ENCODE measurements at places on chromosomes 1 and 21. TPM values are rescaled to one million over a fixed set of nuclear protein-coding genes. Genes with fewer than 3 reads are reported as not detected.

The CD48 gene
- total RNA-seq: not detected

The CCDC30 gene
- total RNA-seq: 0.59 TPM

The SLC44A3 gene
- 2.1 TPM for total RNA-seq

The RUNX3 gene
- total RNA-seq: 6.4 TPM

The USP48 gene
- 20.3 TPM for total RNA-seq

The ZNF669 gene
- 2.5 TPM for total RNA-seq

The GSTM1 gene
- total RNA-seq: not detected

The PPIAL4G gene
- total RNA-seq: not detected

The CFAP45 gene
- 0.61 TPM for total RNA-seq

The TNFRSF8 gene
- total RNA-seq: 0.10 TPM

The UMODL1 gene
- total RNA-seq: not detected

The LCE6A gene
- not detected for total RNA-seq

The C21orf91 gene
- total RNA-seq: 2.2 TPM

The STIL gene
- 9.8 TPM for total RNA-seq

The NSUN4 gene
- total RNA-seq: 12.3 TPM

The GJC2 gene
- 0.64 TPM for total RNA-seq

The FAM167B gene
- 0.87 TPM for total RNA-seq

Data from A549 treated with CORT108297 at 1 μM for 4 hours (cell line).